ENCODE measurements at places on chromosomes 12 and 14.

GRCh38 chr14:90827919-90828610 lies 11.8 kb upstream of the TTC7B start:
- peak; percentile 94 for DNase-seq

DNA sequence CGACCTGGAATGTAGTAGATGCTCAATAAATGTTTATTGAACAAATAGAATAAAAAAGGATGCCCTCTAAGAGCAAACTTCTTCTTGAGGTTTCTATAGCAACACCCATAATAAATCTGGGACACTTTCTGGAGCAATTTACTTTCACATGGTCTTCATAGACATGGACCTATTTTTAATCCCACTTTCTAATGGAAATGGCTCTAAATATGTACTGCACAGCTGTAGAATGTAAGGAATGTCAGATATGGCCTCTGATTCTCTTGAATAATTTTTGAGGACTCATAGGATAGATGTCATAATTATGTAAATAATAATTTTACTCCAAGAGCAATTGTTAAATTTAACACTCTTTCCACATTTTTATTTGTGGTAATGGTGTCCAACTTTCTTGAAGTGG lies 133.5 kb upstream of the DAAM1 start:
- DNase-seq = no peak

- DNase-seq = no peak
These were observed 307.7 kb downstream of the GPHN start for GRCh38 chr14:66815687-66816086.

DNA sequence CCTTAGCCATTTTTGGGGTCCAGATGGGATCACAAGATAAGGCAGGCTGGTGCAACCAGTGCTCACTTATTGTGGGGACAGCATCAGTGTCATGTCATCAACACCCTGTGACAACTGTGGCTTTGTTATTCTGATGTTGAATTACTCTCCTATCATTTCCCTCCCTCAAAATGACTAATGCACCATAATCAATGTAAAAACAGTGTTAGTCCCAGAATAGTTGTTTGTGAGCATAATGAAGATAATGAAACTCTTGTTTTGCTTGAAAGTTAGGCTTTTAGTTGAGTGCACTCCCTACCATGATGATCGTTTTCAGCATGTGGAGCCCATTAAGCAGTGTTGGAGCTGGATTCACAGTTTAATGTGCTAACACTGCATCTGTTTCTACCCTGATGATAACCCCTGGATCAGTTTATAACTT lies 151.4 kb downstream of the TMTC2 start:
- DNase-seq = no peak

DNA sequence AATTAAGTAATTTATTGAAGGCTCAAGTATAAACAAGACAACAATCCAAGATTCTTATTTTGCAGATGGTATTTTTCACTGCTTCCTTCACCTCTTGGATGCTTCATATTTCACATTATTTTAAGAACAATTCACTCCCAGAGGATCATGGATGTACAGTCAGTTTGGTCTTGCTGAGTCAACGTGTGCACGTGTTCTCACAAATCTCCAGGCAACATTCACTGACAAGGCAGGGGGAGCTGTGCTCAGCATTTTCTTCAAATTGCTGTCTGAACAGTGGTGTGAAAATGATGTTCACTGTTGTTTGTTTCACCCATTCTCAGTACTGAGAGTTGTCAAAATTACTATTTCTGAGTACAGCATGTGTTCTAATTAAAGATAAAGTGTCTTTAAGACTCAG lies 118.3 kb upstream of the SLC38A4 start:
- no peak for DNase-seq

- DNase-seq = no peak
These were observed 121.7 kb downstream of the CHST11 start for GRCh38 chr12:104578453-104578852.

DNA sequence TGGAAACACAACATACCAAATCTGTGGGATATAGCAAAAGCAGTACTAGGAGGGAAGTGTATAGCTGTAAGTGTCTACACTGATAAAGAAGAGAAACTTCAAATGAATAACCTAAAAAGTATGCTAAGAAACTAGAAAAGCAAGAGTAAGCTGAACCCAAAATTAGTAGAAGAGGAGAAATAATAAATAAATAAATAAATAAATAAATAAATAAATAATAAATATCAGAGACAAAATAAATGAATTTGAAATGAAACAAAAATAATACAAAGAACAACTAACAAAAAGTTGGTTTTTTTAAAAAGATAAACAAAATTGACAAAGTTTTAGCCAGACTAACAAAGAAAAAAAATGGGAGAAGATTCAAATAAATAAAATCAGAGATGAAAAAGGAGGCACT lies 72.7 kb upstream of the TSPAN8 start:
- DNase-seq = no peak

GRCh38 chr12:78156751-78157150 lies 326.1 kb downstream of the NAV3 start:
- no peak for DNase-seq

DNA sequence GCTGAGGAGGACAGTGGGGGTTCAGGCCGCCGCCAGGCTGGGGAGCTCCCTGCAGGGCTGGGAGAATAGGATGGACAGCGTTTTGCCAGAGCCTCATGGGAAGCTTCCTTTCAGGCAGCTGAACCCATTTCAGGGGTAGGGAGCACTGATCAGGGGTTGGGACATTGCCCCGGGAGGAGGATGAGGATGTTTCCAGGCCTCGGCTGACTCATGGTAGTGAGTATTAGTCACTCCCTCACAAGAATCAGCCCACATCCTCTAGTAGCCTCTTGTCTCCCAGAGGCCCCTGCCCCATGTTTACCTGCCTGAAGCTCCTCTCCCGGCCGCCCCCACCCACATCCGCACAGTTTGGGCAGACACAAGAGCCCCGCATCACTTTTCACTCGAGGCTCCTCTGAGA lies 89.8 kb downstream of the ZFP36L1 start:
- DNase-seq = peak; percentile 35

GRCh38 chr12:31017535-31017934 lies 56.1 kb upstream of the DDX11 start:
- no peak for DNase-seq
